Activated CD8-positive, alpha-beta memory T cell treated with anti-CD3 and anti-CD28 coated beads for 1 hour (primary cell): ENCODE measurements at places on chromosomes 3 and 15.

DNA sequence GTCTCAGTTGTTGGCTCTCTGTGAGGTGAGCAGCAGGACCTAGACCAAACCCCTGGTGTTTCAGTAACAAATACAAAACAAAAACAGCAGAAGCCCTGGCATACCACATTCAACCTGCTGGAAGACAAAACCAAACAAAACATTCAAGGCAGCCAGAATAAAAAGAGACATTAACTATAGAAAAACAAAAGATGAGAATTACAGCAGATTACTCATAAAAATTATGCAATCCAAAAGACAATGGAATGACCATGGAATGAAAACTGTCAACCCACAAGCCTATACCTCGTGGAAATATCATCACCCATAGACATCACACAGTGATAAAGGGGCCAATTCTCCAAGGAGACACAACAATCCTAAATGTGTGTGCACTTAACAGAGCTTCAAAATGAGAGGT is 106.0 kb upstream of the IQSEC1 start:
- no peak for DNase-seq

GRCh38 chr3:168047190-168047795 is 48.4 kb downstream of the GOLIM4 start:
- no peak for DNase-seq

DNA sequence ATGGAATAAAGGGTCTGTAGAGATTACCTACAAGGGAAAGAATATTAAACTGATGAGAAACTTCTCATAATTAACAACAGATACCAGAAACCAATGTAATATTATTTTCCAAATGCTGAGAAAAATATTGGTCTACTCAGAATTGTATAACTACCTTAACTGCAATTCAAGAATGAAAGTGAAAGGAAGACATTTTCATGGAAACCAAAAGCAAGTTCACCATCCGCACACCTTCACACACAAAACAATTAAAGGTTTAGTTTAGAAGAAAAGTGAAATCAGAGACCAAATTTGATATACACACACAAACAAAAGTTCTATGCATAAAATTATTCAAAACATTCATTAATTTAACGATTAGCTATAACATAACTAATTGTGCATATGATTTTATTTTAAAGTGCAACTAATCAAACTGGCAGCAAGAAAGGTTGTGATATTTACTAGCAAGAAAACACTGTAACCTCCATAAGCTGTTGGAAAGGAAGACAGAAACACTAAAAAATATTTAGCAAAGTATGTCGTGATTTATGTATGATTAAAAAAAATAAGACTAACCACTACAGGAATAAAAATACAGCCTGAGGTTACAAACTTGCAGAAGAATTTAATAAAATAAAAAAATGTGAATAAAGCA is 395.5 kb downstream of the FGF12 start:
- no peak for DNase-seq

DNA sequence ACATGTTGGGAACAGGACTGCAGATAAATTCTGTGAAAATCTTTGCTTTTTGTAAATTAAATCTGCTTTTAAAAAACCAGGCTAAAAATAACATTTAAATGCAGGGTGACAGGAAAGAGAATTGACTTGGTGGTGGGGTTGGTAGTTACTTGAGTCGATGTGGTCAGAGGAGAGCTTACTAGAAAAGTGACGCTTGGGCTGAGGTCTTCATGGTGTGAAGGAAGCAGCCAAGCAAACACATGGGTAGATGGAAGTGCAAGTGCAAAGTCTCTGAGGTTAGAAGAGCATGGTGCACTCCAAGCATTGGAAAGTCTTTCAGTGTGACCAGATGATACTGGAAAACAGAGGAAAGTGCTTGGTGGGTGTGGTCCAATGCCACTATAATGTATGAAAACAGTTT is 86.4 kb upstream of the THBS1 start:
- no peak for DNase-seq

- no peak for DNase-seq
Observed at GRCh38 chr15:72146221-72146620, 28.0 kb downstream of the SENP8 start.

DNA sequence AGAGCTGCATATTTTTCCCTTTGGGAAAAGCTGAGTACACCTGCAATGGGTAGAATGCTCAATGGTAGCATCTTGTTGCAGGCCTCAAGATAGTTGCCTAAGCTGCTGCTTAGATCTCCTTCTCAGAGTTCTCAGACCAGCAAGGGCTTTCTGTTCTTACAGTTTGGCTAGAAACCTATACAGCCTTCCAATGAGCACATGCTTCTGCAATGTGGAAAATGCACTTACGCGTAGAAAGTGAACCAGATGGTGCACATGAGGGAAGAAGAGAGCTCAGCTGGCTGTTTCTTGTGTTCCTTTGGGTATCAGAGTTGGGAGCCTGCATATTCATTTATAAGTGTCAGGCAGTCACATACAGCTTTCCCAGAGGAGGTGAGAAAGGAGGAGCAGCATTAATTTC is 136.4 kb downstream of the B3GALNT1 start:
- DNase-seq, result no peak

- no peak for DNase-seq
Observed at GRCh38 chr3:188497021-188497420, 343.1 kb downstream of the LPP start.
